ENCODE measurements at places on chromosomes 11 and 22.

GRCh38 chr22:40635043-40635939 is 1.2 kb downstream of the MRTFA start:
- DNase-seq = no peak

- no peak for DNase-seq
Observed at GRCh38 chr11:12397931-12398334, 20.6 kb downstream of the PARVA start.

GRCh38 chr11:68385128-68385527 is 72.7 kb downstream of the LRP5 start:
- DNase-seq = no peak

DNA sequence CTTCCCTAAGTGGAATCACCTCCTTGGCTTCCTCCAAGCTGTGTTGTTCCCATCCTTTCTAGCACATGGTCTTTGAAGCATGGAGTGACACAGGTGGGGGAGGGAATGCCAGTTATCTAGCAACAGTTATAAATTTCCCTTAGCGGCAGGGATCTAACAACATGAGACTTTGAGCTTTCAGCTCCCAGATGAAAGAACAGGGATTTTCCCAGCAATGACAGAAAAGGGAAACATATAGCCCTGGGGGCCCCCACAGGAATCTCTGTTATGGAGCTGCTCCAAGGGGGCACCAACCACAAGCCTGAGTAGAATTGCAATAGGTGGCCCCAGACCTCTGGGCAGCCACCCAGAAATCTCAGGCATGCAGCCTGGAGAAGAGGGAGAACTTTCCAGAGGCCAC is 163.0 kb downstream of the GRIK4 start:
- no peak for DNase-seq

DNA sequence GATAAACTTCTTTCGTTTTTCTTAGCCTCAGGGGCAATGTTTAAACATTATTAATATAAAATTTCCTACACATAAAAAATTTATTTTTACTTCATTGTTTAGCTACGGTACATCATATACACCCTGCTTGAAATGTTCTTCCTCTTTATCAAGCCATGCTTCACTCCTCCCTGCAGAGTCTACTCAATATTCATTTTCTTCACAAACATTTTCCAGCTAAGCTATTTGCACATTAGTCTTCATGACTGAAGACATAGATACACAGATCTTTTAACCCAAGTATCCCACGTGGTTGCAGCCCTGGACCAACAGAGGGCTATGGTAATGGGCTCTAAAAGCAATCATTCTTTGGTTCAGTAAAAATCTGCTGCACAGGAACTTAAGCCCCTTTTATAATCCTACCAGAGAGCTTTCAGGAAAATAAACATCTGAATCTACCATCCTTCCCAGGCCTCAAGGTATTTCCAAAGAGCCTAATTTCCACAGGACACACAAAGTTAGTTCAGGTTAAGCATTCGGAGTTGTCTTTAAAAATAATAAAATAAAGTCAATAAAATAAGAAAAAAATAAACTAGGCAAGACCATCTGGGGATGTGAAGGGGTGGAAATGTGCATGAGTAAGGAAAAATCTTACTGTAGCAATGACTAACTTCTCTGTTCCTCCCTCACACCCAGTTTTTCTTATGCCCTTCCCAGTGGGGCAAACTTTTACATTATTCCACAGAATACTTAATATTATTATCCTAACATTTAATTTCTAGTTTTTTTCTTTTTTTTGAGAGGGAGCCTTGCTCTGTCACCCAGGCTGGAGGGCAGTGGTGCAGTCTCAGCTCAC is 21.6 kb upstream of the OR6X1 start:
- DNase-seq = no peak

DNA sequence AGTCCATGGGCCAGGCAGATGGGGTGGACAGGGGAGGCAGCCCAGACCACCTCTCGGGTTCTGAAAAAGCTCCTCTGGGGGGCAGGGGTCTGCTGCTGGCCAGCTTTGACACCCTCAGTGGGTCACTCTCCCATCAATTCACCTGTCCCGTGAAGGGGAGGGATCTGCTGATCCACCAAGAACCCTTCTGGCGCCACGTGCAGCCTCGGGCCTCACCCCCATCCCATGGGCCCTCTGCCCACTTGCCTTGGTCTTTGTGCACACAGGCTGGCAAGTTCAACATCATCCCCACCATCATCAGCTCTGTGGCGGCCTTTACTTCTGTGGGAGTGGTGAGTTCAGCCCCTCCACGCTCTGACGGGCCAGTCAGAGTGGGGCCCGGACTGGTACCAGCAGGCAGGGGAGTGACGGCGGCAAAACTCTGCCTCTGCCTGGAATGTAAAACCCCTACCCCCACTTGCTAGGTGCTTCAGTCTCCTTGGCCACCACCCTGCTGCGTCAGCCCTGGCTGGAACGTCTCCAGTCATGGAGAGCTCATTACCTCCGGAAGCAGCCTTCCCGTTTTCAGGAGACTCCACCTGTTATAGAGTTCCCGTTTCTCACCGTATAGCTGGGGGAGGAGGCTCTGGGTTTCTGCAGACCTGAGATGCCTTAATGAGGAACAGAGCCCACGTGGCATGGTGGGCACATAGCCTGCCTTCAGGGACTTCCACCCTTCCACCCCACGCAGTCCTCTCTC is 12.7 kb downstream of the PRG3 start:
- no peak for DNase-seq

GRCh38 chr11:1521382-1522080 is 35.0 kb upstream of the MOB2 start:
- no peak for DNase-seq

GRCh38 chr22:50571264-50572175 is 6.7 kb downstream of the CPT1B start:
- DNase-seq = no peak

All from CD8-positive, alpha-beta T cell (primary cell).